ENCODE measurements at places on chromosomes 6 and 20. TPM values are rescaled to one million over a fixed set of nuclear protein-coding genes. Genes with fewer than 3 reads are reported as not detected.
A peak's percentile ranks its signal among the peaks of the same experiment; 100 is the strongest.

Gene GMNN
- 42.5 TPM for polyA plus RNA-seq

Gene SLC2A10
- 21.3 TPM for polyA plus RNA-seq

Gene EEF1A2
- 0.31 TPM for polyA plus RNA-seq

Gene PTGIS
- polyA plus RNA-seq: 6.2 TPM

Gene ANGPT4
- polyA plus RNA-seq: 0.08 TPM

Gene TRIM15
- not detected for polyA plus RNA-seq

DNA sequence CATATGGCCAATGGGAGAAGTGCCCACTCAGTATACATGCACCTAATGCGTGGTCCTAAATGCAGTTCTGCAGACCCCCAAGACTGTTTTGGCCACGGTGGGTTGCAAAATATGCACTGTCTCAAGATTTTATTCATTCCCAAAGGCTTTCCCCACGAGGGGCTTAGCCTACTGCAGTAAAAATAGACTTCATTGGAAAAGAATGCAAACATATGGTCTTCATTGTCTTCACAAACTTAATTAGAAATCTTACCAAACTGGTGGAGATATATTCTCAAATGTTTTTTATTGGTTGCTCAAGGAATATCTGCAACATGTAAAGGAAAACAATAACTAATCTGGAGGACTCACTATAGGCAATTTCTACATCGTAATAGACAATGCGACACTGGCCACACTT, 31.6 kb upstream of the PRL start:
- DNase-seq: no peak

DNA sequence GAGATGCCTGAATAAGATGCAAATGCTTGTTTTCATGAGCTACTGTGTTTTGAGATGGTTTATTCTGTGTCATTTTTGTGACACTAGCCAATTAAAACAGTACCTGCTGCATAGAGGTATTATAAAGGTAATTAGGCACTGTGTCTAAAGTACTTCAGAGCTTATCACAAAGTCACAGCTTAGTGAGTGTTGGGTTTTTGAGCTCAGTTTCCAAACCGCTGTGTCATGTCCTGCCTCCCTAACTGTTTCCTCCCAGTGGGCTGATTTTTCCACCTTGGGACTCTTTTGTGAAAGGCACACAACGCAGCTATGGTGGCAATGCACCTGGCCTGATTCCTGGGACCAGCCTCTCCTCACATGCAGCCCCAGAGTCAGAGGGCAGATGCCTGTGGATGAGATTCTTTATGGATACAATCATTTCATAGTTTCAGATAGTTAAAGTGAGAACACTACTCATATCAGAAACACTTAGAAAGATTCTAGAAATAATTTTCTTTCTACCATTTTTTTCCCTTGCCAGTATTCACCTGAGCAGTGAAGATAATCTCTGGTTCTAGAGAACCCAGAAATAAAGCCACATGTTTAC, 41.3 kb upstream of the TAGAP start:
- DNase-seq: no peak

GRCh38 chr20:63628246-63628975, 1.5 kb upstream of the GMEB2 start:
- DNase-seq: no peak

GRCh38 chr20:25039697-25040437, 18.1 kb downstream of the ACSS1 start:
- DNase-seq: peak; percentile 66

- no peak for DNase-seq
Measured at GRCh38 chr20:43160941-43161340, 28.8 kb downstream of the PTPRT start.

DNA sequence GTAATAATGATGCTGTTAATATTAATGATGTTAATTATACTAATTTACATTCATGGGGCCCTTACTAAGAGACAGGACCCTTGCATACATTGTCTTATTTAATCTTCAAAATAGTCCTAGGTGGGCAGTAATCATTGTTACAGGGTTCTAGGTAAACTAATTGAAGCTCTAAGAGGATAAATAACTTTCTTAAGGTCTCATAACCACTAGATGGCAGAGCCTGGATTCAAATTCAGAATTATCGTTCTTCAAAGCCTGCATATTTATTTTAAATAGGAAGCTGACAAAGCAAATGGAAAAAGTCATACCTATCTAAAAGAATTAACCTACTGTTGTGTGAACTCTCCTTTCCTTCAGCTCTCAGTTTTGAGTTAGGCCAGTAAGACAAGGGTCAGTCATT, 23.5 kb downstream of the PTCHD4 start:
- DNase-seq: no peak

- no peak for DNase-seq
Measured at GRCh38 chr6:41721414-41721813, 14.0 kb downstream of the TFEB start.

GRCh38 chr6:20481281-20481680, 53.0 kb upstream of the CDKAL1 start:
- no peak for DNase-seq

GRCh38 chr6:3625149-3625979, 126.1 kb downstream of the PXDC1 start:
- DNase-seq: no peak

- no peak for DNase-seq
Measured at GRCh38 chr6:45619211-45619760, 241.6 kb upstream of the SUPT3H start.

- DNase-seq: no peak
Measured at GRCh38 chr6:82022614-82023129, 224.9 kb downstream of the IBTK start.
